Breast epithelium (tissue), 4 donors: ENCODE measurements at places on chromosomes 4 and X. TPM values are rescaled to one million over a fixed set of nuclear protein-coding genes. Genes with fewer than 3 reads are reported as not detected.

The C4orf46 gene
- total RNA-seq = 5.4 TPM

The KCNE5 gene
- 0.66 TPM for total RNA-seq

The PPP4R3C gene
- total RNA-seq = not detected

The MAP7D2 gene
- total RNA-seq = 1.3 TPM

DNA sequence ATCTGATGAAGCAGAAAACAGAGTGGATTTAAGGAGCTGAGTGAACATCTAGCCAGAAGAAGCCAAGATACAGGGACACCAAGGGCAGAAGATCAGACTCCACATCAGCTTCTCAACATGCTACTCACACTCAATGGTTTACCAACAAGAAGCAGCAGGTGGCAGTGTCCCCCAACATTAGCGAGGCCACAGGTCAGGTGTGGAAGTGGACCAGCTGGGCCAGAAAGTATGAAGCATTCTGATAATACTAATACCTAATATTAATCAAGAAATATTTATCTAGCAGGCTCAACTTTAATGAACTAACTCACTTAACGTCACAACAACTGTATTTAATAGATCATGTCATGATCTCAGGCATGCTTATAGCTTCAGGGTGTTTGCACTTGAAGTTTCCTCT is 73.4 kb upstream of the TTC29 start:
- peak; percentile 24 for DNase-seq
- H3K27ac ChIP-seq = no peak overlapping the region
- H3K4me1 ChIP-seq = no peaks in the 10 kb centered on the region
- no peak overlapping the region for H3K4me3 ChIP-seq

- no peaks in the 10 kb centered on the region for H3K4me1 ChIP-seq
- peak; percentile 58 for DNase-seq
- no peaks in the 10 kb centered on the region for H3K27me3 ChIP-seq
- H3K4me3 ChIP-seq = peak overlapping the region; percentile 9
- no peaks in the 10 kb centered on the region for H3K36me3 ChIP-seq
These were observed 76.9 kb upstream of the SCOC start for GRCh38 chr4:140296335-140297220.

- H3K4me1 ChIP-seq = no peaks in the 10 kb centered on the region
- H3K36me3 ChIP-seq = peaks cover 3% of the 10 kb centered on the region
- no peak overlapping the region for H3K4me3 ChIP-seq
- H3K27ac ChIP-seq = no peak overlapping the region
- DNase-seq = no peak
These were observed 204.8 kb downstream of the VEGFC start for GRCh38 chr4:176587920-176588319.

GRCh38 chr4:184100297-184100885 is 117.3 kb downstream of the ENPP6 start:
- H3K4me3 ChIP-seq = no peak overlapping the region
- no peaks in the 10 kb centered on the region for H3K36me3 ChIP-seq
- DNase-seq = no peak
- H3K27me3 ChIP-seq = no peaks in the 10 kb centered on the region
- no peak overlapping the region for H3K27ac ChIP-seq
